Muscle of back (tissue), 13 donors: ENCODE measurements at places on chromosomes 11 and 22.

- no peak for DNase-seq
Measured at GRCh38 chr11:93585758-93586157, 42.6 kb upstream of the SMCO4 start.

- DNase-seq, result no peak
Measured at GRCh38 chr22:32317524-32317923, 40.1 kb upstream of the RFPL3 start.

DNA sequence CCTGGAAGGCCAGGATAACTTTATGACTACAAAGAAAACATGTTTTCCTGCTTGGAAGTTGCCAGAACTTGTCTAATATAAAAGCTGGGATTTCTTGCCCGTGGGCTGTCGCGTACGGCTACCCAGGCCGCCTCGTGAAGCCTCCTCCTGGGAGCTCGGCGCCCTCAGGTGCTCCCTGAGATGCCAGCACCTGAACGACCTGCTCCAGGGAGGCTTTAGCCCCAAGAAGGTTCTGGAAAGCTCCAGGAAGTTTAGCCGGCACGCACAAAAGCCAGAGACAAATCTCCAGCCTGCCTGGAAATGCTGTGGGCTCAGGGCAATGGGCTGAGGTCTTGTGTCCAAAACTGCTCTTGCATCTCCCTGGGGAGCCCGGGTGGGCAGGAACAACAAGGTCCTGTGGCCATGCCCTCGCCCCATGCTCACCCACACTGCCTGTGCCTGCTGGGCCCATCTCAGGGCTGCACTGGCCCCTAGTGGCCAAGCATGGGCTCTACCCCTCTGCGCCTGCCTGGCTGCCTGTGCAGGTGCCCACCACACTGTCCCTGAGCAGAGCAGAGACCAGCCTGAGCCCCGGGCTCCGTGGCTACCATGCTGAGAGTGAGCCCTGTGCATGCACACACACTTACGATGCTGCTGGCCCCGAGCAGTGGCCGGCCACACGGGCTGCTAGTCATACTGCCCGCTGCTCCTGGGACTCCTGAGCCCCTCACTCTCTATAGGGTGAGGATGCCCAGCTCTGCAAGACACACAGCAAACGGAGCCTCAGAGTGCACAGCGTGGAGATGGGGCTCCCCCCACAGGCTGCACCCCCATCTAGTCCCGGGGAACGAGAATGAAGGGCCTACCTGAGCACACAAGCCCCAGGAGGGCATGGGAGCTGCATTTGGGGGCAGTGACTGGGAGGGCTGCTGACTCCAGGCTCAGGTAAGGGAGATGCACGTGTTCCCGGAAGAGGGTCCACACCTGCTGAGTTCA lies 4.9 kb upstream of the CELSR1 start:
- peak; percentile 76 for DNase-seq

DNA sequence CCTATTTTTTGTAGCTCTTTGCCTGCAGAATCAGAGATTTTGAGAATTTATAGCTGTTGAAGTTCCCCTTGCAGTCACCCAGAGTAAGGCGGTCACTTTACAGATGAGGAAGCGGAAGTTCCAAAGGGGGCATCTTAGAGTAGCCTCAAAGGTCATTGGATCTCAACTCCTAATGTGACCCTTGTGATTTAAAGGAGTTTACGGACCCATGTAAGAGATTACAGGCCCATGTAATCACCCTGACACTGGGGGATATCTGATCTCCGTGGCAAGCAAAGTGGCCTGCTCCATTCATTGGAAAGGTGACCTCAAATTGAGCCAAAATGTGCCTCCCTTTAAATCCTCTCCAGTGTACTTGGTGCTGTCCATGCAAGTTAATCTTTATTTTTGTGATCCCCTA lies 15.7 kb downstream of the P2RX3 start:
- DNase-seq, result no peak

GRCh38 chr11:88438721-88439120 lies 101.2 kb upstream of the CTSC start:
- no peak for DNase-seq

GRCh38 chr11:126840201-126840886 lies 160.2 kb downstream of the KIRREL3 start:
- no peak for DNase-seq

DNA sequence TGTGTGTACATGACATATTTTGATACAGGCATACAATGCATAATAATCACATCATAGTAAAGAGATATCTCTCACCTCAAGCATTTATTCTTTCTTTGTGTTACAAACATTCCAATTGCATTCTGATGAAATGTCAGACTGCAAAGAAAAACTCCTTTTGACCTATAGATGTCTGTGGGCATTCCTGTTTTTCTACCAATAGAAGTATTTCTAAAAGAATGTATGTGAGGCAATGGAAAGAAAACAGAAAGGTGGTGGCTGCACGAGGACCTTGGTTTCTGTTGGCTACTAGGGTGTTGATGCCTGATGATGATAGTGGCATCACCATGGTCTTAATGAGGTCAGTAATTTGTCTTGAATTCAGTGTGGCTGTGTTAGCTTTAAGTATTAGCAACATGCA lies 137.0 kb upstream of the ANO3 start:
- DNase-seq, result no peak

DNA sequence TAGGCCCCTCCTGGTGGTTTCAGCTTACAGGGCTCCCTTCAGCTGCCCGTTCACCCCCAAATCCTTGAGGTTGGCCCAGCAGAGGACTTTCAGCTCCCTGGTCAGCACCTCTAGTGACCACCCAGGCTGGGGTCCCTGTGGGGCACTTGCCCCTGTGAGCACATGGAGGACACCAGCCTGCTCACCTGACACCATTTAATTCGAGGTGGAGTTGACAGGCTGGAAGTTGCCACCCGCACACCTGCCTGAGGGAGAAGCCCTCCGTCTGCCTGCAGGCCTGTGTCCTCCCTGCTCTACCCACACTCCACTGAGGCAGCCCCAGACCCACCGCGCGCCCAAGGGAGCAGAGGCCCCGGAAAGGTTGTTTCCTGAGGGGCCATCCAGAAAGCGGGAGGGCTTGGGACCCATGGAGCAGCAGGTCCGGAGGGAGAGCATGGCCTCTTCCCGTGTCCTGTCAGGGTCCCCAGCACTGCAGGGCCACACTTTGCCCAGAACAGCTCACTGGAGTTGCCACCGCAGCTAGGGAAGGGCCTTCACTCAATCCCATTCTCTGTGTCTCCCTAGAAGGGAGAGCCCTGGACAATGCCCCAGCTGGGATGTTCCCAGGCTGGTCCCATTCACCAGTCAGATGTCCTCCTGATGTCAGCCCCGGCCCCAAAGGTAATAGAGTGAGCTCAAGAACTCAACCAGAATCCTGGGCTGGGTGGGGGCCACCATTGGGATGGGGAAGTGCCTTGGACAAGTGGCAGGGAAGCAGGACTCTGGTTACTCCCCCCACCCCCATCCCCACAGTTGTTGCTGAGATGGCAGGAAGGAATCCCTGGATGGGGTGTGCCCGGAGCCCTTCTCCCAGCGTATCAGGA lies 82.4 kb downstream of the MED15 start:
- no peak for DNase-seq

GRCh38 chr22:31083923-31084810 lies 3.0 kb downstream of the SMTN start:
- DNase-seq, result no peak

DNA sequence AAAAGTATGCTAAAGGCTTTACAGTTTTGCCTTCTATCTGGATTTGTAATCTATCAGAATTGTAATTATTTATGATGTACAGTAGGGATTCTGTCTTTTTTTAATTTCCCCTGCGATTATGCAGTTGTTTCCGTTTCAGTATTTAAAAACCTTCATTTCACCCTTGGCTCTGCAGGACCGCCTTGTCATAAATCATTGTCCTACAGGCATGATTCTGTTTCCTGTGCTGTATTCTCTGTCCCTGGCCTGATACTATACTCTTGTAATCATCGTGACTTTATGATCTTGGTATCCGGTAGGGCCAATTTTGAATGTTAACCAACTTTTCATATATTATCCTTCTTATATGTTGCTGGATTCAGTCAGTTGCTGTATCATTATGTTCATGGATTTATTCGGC lies 151.7 kb downstream of the ATXN10 start:
- no peak for DNase-seq

DNA sequence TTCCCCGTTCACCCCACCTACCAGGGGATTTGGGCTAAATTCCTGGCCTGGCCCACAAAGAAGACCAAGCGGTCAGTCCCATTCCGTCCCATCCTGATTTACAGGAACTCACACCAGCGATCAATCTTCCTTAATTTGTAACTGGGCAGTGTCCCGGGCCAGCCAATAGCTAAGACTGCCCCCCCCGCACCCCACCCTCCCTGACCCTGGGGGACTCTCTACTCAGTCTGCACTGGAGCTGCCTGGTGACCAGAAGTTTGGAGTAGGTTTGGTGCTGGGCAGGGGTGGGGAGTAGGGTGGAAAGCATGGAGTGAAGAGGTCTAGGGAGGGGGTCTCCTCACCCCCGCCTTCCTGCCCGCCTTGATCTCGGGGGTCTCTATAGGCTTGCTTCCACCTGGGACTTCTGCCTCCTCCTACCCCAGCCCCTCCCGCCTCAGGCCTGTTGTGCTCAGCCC lies at the start of gene SERPING1:
Gene SERPING1 (plus strand): TSS at position 225 of the 455 bp plus-strand sequence. CDS start 586 bp downstream, outside the sequence.
- peak; percentile 33 for DNase-seq

GRCh38 chr11:93741882-93742226 lies 382 bp downstream of the C11orf54 start:
- DNase-seq, result peak; percentile 71

- no peak for DNase-seq
Measured at GRCh38 chr11:18865951-18866350, 73.3 kb downstream of the MRGPRX1 start.

DNA sequence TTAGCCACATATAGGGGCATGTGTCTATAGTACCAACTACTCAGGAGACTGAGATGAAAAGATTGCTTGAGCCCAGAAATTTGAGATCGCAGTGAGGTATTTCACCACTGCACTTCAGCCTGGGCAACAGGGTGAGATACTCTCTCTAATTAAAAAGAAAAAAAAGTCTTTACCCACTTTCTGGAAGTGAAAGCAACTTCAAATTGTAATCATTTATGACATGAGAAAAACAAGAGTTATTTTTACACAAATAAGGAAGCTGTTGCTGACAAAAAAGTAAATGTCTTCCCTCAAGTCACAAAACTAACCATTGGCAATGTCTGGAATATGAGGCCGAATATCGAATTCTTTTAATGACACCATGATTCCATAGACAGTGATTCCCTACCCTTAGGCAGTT lies 71.4 kb downstream of the GLYATL1 start:
- DNase-seq, result no peak

GRCh38 chr11:18245396-18245795 lies 3.1 kb downstream of the SAA2 start:
- DNase-seq, result no peak

DNA sequence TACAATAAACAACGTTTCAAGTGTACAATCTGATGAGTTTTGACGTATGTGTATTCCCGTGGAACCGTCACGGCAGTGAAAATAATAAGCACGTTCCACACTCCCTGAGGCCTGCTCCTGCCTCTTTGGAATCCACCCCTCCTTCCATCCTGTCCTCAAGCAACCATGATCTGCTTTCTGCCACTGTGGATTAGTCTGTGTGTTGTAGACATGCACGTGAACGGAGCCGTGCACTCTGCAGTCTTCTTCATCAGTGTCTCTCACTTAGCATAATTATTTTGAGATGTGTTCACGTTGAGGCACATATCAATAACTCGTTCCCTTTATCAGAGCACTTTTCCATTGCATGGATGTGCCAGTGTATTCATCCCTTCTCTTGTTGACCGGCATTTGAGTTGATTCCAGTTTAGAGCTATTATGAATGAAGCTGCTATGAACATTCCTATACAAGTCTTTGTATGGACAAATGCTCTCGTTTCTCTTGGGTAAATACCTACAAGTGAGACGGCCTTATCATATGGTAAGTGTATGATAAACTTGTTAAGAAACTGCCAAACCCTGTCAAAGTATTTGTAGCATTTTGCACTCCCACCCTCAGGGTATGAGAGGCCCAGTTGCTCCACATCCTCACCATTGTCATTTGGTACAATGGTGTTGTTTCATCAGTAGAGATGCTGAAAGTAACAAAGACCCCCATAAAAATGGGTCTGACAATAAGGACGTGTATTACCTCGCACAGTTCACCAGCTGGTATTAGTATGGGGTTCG lies 102.8 kb upstream of the CRYBB3 start:
- no peak for DNase-seq

DNA sequence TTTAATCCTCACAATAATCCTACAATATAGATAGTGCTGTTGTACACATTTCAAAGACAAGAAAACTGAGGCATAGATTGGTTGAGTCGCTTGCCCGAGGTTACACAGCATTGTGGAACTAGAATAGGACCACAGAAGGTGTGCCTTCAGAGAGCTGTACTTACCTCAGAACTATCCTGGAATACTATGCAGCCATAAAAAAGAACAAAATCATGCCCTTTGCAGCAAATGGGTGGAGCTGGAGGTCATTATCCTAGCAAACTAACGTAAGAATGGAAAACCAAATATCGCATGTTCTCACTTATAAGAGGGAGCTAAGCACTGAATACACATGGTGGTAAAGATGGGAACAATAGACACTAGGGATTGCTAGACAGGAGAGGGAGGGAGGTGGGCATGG lies 15.7 kb upstream of the NAV2 start:
- DNase-seq, result no peak

DNA sequence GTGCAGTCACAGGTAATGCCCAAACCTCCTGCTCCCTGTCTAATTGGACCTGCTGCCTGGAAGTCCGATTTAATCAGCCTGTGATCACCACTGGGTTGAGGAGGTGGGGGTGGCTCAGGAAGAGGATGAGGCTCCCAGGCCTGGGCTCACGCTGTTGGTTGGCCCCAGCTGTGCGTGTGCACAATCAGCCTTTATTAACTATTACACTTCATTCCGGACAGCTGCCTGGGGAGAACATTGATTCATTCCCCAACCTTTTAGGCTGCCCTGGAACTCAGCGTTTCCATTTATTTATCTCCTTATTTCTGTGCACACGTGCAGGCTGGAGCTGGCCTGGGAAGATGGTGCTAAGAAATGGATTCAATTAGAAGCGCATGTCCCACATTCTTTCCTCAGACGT lies 123.4 kb downstream of the DSCAML1 start:
- DNase-seq, result no peak

DNA sequence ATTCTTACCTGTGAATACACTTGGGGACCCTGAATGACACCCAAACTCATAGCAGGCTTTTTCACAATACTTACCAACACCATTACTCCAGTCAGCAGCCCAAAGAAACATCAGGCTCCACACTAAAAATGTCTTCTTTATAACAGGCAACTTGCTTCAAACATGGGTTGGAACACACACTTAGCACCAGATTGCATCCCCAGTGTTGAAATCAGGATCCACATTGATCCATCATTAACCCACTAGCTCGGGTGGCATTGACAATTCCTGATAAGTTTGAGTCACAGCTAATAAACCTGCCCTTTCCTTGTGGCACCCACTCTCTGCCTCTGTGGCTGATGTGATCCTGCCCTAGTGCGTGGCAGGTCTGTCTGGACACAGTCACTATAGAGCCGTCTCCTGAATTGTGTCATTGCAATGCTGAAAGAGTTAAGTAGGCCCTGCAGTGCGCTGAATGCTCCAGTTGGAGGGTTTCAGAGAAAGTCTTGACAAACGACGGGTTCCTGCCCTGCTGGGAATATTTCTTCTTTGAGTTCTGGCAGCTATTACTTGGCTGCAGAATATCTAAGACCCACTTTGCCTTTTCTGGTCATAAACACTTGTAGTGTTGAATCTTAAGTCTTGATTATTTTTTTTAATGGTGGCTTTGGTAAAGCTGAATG lies 19.6 kb upstream of the C11orf96 start:
- peak; percentile 23 for DNase-seq
